ENCODE measurements at places on chromosomes 6 and 20.

- DNase-seq, result no peak
Observed at GRCh38 chr6:47357827-47358226, 48.1 kb upstream of the TNFRSF21 start.

DNA sequence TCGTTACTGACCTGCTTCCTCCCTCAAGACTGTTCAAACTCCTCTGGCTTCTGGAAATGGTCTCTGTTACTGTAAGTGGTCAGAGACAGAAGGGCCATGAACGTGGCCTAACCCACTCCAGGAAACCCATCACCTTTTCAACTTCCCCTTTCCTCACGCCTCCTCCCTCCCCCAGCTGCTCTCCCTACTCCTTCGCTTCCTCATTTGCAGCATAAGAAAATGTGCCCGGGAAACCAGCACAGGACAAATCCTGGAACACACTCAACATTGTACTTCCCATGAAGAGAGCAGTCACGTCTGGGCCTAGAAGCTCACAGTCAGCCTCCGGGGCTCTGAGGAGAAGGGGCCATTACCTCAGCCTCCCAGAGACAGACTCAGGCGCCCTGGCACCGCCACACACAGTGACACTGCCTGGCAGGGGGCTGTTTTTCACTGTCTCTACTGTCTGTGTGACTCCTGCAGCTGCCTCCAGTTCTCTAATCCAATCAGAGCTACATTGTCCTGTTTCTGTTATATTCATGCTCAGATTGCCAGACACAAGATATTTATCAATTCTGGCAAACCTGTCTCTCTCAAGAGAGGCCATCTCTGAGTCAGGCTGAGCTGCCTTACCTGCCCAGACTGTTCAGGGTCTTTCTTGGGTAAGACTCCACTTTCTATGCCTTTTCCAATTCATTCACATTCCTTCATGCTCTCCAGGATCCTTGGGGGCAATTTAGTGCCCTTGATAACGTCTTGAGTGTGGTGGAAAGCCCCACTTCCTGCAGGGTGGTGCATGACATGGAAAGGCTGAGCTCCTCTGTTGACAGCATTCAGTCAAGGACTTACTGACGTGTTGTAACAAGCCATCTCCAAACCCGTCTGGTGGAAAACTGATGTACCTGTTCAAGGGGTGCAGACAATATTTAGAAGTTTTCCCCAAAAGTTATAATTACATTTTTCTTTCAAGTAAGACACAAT lies 242.2 kb downstream of the HIVEP2 start:
- DNase-seq, result no peak

DNA sequence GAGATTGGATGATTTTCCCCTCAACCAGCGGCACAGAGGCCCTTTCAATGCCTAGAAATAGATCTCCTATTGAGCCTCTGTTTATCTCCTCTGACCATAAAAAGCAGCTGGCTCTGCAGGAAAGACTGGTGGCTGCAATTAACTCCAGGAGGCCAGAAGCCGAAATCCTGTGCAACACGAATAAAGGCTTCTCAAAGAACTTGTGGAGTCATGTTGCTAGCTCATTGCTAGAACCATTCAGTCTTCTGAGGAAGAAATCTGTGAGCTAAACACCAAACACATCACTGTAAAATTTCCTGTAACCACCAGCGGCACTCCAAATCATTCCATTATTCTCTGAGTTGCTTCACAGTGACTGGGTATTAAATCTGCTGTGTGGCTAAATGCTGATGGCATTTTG lies 49.1 kb upstream of the TPD52L1 start:
- no peak for DNase-seq

- no peak for DNase-seq
Observed at GRCh38 chr6:144897441-144897921, 612.3 kb downstream of the UTRN start.

DNA sequence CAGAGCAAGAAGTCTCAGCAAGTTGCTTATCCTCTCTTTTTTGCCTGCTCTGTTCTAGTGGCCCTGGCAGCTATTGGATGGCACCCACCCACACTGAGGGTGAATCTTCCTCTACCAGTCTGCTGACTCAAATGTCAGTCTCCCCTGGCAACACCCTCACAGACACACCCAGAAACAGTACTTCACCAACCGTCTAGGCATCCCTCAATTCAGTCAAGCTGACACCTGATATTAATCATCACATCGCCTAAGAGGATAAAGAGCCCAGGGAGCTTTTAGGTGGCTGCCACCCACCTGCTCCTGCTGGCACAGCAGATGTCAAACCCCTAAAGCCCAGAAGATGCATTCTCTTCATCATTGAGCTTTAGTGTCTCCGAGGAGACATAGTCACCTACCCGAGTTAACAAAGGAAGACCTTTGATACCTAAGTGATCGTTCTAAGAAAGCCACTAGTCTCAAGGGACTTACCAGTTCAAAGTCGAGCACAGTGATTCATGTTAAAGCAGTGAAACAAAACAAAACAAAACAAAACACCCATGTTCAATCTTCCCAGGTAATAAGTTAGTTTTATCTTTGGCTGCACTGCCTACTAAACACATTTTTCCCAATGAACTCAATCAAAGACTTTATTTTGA lies 97.7 kb upstream of the KCNQ5 start:
- no peak for DNase-seq

DNA sequence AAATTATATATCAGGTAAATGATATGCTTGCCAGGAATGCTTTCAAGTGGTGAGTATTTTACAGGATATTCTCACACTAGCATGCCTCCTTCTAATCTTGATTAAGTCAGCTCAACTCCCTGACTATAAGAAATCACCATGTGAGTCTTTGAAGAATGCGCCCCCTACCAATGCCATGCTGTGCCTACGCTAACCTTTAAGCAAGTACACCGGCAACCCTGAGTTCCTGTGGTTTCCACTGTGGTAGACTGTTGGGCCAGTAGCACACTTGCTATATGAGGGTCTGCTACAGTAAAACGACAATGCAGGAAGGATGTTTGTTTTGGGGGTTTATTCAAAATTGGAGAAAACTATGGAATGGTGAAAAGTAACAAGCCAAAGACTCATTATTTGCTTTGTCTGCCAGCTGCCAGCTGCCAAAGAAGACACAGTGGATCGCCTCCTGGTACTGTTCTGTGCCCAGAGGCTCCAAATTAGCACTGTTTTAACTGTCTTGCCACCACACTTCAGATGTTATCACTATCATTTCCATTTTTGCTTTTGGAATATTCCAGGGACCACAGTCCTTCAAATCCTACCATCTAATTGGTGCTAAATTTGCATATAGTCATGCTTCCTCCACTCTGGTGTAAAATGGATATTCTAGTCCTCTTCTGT lies 333.5 kb downstream of the RNGTT start:
- DNase-seq, result no peak

DNA sequence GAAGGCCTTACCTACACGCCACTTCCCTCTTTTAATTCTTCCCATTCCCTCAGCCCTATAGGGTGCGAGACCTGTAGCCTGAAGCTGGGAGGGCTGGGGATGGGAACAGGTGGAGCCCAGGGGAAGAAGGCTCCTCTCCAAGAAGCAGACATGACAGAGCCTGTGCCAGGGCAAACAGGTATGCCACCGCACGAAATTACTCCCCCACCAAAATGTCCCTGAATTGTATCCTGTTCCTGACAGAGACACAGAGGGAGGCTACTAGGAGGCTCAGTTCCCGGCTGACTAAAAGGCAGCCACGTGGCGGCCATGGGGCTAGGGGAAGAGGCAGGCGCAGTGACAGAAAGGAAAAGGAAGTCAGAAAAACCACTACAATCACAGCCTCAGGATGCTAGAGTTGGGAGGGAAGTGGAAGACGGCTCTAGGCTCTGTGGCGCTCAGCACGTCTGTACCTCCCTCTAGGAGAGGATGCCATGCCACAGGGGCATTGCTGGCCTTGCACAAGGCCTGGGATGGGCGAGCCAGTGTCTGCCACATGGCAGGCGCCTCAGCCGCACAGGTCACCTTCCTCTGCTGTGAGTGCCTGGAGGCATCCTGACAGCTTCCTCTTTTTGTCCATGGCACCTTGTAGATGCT lies 27.7 kb downstream of the TFEB start:
- DNase-seq, result peak; percentile 36

DNA sequence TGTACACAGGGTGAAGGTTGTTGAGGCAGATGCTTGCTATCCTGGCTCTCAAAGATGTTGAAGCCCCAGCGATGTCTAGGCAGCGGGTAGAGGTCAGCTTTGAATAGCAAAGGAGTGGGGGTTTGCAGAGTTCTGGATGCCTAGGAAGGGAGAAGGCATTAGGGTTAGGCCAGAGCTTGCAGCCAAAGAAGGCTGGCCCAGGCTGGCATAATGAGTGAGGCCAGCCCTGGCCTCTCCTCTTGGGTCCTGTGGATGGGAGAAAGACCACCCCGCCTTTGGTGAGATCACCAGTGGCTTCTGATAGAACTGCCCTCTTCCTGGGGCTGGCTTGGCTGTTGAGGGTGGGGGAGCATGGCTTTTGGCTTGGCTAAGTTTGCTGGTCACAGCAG lies 406 bp upstream of the WFDC5 start:
- no peak for DNase-seq

DNA sequence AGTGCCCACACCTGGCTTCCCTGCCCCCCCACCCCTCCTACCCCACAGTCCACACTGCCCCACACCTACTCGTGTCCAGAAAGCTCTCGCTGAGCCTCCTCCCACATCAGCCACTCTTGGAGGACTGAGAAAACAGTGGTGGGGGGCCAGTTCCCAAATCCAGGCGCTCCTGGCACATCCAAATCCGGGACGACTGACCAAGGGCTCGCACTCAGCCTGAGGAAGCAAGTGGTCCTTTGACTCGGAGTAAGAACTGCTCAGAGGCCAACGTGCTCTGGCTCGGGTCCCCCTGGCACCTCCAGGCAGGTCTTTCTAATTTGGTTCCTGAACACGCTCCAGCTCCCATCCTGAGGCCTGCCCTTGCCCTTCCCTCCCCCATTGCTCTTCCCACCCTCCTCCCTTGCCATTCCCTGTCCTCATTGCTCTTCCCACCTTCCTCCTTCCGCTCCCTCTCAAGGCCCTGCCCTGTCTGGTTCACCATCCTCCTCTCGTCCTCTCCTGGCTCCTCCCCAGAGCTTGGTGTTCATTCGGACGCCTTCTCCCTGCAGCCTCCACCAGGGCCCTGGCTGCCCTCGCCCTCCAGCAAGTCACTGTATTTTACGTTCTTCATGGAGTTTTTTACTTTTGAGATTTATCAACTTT lies 83.6 kb downstream of the THBS2 start:
- no peak for DNase-seq

DNA sequence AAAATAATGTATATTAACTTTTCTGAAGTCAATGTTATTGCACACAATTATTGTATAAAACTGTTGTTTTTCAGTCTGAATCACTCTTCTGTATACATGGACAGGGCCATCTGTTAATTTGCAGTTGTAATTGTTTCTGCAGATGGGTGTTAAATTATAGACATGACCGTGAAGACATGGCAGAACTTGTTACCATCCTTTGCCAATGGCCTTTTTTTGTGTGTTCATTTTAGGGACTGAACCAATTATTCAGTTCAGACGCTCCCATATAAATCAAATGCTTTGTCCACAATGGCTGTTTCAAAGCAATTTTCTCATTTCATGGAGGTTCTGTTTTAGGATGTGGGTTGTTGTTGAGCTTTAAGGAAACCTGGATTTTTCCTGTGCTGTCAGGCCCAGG lies 533.7 kb downstream of the DOK5 start:
- DNase-seq, result no peak

GRCh38 chr6:15088904-15089568 lies 156.8 kb upstream of the JARID2 start:
- no peak for DNase-seq

DNA sequence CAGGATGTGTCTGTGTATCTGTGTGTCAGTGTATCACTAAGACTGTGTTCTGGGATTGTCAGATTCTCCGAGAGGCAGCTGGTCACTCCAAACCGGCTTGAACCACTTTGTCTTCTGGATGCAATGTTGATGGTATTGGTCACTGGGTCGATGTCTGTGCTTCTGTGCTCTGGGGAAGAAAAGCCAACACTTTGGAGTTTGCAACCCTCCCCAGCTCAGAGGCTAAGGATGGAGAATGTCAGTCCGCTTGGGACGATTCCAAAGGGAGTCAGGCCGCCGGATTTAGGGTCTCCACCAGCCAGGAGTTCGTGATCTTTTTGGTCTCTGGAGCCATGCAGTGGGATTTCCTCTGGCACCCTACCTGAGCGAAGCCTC lies 5.2 kb downstream of the MAFB start:
- DNase-seq, result no peak

DNA sequence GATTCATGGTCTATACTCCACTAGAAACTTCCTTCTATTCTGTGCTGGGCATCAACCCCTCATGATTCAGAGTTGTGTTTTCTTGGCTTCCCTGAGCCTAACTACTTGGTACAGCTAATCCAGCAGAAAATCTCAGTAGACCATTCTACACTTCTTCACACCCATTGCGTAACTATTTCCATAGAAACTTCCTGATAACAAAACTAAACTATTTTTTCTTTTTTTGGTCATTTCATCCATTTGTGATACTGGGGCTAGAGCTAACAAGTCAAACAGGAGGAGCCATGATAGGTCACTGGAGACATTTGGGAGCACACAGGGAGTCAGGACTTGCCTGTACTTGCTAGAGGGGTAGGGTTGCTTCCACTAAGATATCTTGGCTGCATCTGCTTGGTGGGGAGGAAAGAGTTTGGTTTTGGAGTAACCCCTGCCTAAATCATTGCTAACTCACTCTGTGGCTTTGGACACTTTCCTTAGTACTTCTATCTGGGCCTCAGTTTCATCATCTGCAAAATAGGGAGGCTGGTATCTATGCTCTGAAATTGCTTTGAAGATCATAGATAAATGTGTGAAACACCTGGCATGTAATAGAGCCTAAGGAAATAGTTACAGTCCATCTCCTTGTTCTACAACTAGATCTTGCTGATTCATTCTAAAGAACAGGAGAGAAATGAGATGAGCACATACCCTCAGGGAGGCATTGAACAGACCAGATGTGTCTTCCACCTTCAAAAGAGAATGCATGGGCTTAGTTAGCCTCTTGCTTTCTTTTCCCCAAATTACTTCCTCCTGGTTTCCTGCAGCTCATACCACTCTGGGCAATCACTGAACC lies 127.9 kb upstream of the ADGRF1 start:
- DNase-seq, result no peak

DNA sequence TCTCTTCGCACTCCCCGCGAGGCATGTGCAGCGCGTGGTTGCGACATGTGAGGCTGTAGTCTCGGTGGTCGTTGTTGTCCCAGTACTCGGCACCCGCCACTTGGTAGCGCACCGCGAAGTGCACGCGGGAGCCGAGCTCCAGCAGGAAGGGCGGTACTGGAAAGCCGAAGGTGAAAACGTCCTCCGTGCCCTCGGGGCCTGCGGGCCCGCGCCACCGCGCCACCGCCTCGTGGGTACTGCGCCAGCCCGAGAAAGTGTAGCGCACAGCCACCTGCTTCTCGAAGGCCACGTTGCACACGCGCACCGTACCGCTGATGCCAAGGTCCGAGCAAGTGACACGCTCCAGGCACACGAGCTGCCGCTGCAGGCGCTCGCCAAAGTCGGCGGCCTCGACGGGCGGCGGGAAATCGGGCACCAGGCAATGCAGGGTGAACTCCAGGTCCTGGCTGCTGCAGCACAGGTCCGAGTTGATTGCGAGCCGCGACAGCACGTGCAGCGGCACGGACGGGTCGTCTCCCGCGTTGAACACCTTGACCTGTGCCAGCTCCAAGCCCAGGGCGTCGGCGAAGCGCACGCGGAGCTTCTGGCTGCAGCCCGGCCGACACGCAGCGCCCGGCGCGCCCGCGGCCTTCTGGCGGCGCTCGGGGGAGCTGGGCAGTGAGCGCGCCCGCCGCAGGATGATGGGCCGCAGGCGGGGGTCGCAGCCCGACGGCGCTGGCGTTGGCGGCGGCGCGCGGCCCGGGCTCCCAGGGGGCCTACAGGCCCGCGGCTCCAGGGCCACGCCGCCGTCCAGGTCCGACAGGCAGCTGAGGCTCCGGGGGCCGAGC lies 840 bp downstream of the PPP1R3D start:
- no peak for DNase-seq

All from cerebellar nuclear complex (tissue), 1 donor.